ENCODE measurements at places on chromosomes 2 and 18.

GRCh38 chr18:56461151-56461550 lies 177.2 kb downstream of the TXNL1 start:
- no peak for DNase-seq

- no peak for DNase-seq
Observed at GRCh38 chr18:40692871-40693270, 1262.2 kb upstream of the PIK3C3 start.

- no peak for DNase-seq
Observed at GRCh38 chr2:102771114-102771513, 9.3 kb downstream of the TMEM182 start.

- peak; percentile 76 for DNase-seq
Observed at GRCh38 chr2:128027801-128028667, at the start of gene SAP130. Gene SAP130 (minus strand): TSS chr2:128028059. CDS start chr2:128026292, 1,767 bp downstream.

DNA sequence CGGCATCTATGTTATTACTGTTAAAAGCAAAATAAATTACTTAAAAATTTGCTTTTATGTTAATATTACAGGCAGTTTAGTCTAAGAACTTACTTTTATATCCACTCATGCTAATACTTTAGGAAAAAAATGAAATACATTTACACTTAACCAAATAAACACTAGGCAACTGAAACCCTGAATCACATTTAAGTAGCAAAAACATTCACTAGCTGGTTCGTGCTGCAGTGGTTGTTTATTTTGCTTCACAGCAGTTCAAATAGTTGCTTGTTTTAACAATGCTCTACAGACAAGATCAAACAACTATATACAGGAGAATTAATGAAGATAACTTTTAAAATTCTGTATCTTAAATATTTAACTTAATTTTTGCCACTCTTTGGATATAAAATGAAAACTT lies 60.8 kb downstream of the ABCG8 start:
- DNase-seq: no peak

DNA sequence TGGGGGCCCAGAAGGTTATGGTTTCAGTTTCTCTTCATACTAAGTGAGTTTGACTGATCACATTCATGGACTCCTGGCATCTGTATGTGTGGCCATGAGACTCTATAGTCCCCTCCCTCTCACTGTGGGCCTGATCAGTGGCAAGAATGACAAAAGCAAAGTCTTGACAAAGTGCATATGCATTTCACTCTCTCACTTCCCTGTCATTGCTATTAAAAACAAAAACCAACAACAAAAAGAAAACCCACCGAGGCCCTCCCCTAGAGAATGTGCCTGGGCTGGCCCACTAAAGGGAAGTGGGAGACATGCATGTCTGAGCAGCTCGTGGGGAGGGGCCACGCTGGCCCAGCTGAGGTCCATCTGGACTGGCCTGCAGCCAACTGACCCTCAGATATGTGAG lies 600.1 kb upstream of the RAB6C start:
- DNase-seq: no peak

- no peak for DNase-seq
Observed at GRCh38 chr2:240419723-240420122, 15.7 kb upstream of the GPC1 start.

DNA sequence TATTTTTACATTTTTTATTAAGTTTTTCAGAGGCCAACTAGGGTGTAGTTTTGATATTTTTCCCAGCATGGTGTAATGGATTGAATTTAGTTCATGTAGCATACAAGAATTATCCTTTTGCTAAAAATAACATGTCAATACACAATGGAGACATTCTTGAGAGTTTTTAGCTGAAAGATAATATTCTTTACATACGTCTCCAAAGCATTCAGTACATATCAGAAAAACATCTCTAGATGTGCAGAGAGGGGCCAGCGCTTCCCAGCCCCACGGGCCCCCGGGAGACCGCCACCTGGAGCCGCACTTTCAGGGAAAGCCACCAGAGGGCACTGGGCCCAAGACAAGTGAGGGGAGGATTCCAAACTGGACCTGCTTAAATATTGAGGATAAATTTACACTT lies 499.4 kb downstream of the GALR1 start:
- DNase-seq: no peak

- DNase-seq: no peak
Observed at GRCh38 chr2:18899725-18900124, 310.4 kb upstream of the NT5C1B start.

DNA sequence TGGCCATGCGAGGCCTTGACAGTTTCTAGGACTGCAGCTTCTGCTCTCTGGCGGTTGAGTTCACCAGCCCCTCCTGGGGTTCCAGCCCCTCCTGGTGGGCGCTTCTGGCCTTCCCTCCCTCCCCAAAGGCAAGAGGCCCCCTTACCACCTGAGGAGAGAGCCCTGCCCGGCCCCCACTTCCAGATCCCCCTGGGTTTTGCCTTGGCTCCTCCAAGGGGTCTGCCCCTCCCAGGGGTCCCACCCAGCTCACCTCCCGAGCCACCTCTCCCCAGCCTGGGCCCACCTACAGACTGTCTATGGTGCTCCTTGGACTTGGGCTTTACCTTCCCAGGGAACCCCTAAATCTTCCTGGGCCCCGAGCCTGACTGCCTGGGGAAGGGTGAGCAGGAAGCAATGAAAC lies 264.5 kb downstream of the ATAD2B start:
- no peak for DNase-seq

GRCh38 chr2:189541591-189541990 lies 39.0 kb downstream of the SLC40A1 start:
- DNase-seq: no peak

DNA sequence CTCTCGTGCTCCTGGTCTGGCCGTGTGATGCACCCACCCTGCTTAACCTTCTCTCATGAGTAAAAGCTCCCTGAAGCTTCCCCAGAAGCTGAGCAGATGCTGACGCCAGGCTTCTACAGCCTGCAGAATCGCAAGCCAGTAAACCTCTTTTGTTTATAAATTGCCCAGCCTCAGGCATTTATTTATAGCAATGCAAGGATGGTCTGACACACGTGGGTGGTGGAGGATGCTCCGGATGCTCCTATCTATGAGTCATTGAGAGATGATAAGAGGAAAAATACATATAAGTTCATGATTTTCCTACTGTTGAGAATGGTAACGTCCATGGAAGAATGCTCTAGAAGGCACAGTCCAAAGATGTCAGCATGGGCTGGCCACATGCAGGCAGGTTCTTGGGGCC lies 8.6 kb upstream of the ST6GAL2 start:
- no peak for DNase-seq

- DNase-seq: no peak
Observed at GRCh38 chr2:156522864-156523440, 86.8 kb downstream of the GPD2 start.

DNA sequence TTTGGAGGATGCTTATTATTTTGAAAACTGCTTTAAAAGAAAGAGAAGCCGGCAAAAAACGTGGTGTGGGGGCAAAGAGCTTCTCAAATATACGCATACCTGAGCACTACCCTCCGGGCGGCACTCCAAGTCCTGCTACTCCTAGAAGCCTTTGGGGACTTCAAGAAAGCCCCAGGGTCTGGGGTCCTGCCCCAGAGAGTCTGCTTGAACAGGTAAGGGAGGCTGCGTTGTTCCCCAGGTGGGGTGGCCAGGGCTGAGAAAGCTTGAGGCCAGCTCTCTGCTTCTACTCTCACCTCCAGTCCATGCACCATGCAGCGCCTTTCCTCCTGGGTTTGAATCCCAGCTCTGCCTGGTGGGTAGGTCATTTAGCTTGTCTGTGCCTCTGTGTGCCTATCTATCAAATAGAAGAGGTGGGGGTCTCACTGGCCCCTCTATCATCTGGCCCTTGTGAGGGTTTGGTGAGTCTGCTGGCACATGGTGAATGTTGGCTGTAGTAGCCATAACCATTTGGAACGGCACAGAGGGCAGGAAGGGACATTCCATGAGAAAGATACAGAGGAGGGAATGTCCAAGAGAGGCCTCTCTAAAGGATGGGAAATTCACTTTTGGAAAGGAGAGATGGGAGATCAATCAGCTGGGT lies 19.5 kb downstream of the MALL start:
- no peak for DNase-seq

GRCh38 chr18:34153711-34154110 lies 71.0 kb downstream of the NOL4 start:
- DNase-seq: no peak

DNA sequence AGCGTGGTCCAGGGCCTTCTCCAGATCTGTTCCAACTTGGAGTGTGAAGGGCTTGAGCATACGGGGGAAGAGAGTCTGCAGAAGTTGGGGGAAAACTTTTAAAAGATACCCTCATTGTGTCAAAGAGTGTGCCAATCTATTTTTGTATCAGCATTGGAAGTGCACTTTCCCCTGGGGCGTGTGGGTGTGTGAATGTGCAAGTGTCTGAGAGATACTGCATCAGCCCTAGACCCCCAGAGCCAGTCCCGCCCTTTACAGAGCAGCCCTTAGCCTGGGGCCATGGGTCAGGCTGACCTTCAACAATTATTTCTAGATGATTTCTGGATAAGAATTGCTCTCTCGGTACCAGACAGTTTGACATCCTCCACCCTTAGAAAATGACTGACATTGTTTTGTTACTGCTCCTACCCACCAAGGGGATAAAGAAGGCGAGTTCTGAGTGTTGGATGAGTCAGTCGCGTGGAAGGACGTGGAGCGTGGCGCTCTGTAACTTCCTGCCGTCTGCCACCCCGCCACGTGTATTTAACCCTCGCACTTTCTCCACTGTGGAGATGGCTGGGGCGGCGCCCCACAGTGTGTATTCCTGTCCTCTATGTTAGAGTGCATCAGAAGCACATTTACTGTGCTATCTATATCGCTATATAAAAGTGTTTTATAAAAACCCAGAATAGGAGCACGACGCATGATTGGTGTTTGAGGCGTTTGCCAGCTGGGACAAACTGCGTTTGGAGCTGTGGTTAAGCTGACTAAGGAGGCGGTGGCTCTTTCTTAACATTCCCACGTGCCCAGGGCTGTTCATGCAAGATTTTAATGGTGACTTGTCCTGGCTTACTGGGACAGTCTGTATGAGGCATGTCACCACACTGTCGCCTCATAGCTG lies 122.6 kb downstream of the CABLES1 start:
- no peak for DNase-seq

- no peak for DNase-seq
Observed at GRCh38 chr2:103179798-103180197, 418.0 kb downstream of the TMEM182 start.

- no peak for DNase-seq
Observed at GRCh38 chr18:39842366-39842914, 2112.6 kb upstream of the PIK3C3 start.

- no peak for DNase-seq
Observed at GRCh38 chr2:17476064-17476463, 42.2 kb downstream of the RAD51AP2 start.

GRCh38 chr2:176392249-176392648 lies 123.0 kb downstream of the MTX2 start:
- DNase-seq: no peak

GRCh38 chr2:130875935-130876334 lies 39.2 kb downstream of the ARHGEF4 start:
- DNase-seq: no peak

- DNase-seq: no peak
Observed at GRCh38 chr2:160042054-160042453, 20.4 kb downstream of the PLA2R1 start.

GRCh38 chr2:160792837-160793236 lies 299.2 kb upstream of the RBMS1 start:
- DNase-seq: no peak

DNA sequence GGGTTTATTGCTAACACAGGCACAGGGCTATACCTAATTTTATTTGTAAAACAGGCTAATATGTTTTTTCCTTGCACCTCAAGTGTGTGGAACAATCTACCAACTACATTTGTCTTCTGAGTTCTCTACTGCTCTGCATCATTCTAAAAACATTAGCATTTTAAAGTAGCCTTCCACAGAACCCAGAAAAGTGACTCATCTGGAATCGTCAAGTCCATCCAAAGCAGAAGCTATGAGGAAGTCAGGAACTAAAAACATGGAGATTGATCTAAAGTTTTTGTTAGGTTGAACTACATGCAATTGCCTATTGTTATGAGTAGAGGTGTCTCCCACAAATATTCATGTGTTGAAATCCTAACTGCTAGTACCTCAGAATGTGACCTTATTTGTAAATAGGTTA lies 70.9 kb downstream of the SUCLG1 start:
- DNase-seq: no peak

DNA sequence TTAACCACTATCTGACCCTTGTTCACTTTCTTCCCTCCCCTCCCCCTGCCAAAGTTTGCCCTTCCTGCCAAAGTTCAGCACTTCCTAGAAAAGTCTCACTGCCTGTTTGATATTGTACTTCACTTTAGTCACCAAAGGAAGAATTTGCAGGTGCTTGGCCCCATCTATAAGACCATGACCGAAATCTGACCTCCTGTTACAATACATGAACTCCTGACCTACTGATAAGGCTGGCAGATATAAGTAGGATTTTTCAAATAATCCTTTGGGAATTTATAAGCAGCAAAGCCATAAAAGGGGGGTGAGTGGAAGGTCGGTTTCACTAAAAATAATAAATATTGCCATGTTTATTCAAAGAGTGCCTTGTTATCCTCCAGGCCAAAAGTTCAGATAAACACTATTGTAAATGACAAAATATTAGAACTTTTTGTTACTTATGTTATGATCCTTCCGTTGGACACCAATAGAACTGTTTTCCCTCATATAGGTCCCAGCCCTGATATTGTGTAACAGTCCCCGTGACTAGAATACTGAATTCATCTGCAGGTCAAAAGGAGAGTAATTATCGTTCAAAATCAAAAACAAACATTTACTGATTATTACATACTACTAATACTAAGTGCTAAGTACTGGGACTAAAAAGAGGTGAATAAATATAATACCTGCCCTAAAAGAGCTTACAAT lies 277.6 kb downstream of the EXOC6B start:
- no peak for DNase-seq

GRCh38 chr18:23689031-23689615 lies at the start of gene LAMA3:
Gene LAMA3 (plus strand): TSS chr18:23689453. CDS start chr18:23689684, 231 bp downstream.
- DNase-seq: no peak

GRCh38 chr2:85647823-85648526 lies 20.0 kb downstream of the SFTPB start:
- no peak for DNase-seq

- peak; percentile 41 for DNase-seq
Observed at GRCh38 chr2:150041722-150042425, 445.6 kb downstream of the RND3 start.

DNA sequence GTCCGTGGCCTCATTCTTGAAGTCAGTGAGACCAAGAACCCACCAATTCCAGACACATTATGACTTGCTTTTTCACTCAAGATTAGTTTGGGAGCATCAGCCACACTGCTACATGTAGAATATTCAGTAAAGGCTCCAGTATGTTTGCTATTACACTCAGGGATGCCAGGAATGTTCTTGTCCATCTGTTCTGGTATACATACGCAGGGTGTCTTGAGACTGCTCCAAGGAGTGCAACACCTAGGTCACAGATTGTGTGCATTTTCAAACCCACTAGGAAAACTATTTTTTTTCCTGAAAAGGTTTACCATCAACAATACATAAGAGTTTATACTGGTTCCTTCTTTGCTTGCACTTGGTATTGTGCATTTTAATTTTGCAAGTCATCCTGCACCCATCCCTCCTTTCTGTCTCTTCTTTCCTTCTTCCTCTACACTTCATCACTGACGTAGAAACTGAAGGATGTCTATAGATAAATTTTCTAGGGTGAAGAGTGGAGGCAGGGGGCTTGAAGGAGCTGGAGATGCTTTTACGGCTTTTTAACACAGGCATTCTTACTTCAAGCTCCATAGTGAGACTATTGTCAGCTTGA lies 35.3 kb upstream of the MAP2 start:
- no peak for DNase-seq

GRCh38 chr2:188524519-188525113 lies 232.9 kb downstream of the GULP1 start:
- DNase-seq: peak; percentile 36

- no peak for DNase-seq
Observed at GRCh38 chr18:58069721-58070292, 25.8 kb downstream of the NEDD4L start.
